ENCODE measurements at places on chromosomes 1 and 21.
A peak's percentile ranks its signal among the peaks of the same experiment; 100 is the strongest.

DNA sequence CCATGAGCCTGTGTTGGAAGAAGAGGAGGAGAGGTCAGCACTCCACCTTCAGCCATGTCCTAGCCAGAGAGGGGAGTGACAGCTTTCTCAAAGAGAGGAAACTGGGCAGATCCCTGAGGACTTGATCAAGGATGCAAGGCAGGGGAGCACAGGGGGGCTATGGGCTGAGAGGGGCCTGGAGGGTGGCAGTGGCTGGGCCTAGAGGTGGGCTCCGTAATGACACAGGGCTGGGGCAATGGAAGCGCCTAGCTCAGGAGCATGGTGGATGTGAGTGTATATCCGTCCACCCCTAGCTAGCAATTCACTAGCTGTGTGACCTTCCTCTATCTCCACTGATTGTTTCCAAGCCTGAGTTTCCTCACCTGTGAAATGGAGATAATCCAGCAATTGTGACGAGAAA is 32.6 kb downstream of the NEK2 start:
- DNase-seq = no peak

DNA sequence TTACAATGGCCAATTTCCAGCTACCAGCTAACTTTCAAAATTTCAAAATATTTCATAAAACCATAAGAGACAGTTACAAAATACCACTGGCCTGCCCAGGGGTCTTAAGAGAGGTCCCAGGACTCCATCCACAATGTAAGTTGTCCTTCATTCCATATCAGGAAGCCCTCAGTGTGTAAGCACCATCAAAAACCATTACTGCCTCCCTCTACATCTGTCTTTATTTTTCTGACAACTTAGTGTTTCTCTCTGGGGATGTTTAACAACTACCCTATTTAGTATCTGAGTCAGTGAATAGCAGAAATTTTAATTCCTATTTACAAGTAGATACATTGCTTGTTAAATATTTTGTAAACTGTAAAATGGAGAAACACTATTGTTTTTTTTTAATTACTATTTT is 339.3 kb upstream of the ADAMTS5 start:
- DNase-seq = no peak

DNA sequence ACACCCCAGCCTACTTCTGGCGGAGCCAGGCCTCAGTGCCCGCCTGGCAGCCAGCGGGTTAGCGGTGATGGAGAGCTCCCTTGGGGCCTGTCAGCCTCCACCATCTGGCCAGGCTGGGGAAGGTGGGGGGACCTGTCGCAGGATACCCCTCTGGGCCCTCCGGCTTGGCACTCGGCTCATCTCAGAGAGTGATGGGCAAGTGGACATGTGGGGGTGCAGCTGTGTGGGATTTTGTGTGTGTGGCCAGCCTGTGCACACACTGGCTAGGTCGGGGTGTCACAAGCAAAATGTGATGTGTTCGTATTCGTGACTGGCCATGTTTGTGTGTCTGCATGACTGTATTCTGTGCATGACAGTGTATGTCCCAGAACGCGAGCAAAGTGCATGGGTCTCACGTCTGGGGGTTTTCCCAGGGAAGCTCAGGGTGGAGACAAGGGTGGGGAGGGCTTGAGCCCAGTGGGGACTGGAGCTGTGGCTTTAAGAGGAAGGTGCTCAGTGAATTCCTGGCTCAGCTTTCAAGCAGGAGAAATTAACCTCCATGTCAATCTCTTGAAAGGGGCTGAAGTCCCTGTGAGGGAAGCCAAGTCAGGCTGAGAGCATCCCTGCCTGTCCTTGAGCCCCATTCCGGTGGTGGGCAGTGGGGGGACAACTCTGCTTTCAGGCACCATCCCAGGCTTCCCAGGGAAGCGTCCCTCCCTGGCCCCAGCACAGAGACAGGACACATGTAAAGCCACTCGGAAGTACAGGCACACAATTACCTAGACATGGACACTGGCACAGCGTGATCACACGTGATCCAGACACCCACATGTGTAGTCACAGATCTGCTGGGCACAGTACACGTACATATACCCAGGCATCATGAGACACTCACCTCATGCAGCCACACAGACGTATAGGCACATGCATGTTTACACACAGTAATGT is 21.1 kb upstream of the ADGRB2 start:
- DNase-seq = no peak

DNA sequence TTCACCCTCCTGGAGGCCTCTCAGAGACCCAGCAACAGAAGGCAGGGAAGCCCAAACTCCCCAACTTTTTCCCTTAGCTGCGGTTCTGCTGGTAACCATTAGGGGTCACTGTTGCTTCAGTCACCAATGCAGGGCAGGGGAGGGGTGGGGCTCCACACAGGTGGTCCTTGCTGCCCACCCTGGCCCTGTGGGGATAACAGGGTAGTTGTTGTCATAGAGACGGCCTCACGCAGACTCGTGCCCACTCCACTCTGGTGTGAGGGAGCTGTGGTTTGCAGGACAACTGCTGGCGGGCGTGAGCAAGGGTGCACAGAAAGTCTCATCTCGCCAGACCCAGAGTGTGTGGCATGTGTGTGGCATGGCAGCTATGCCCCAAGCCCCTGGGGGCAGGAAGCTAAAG is 19.9 kb downstream of the INSRR start:
- peak; percentile 82 for DNase-seq

DNA sequence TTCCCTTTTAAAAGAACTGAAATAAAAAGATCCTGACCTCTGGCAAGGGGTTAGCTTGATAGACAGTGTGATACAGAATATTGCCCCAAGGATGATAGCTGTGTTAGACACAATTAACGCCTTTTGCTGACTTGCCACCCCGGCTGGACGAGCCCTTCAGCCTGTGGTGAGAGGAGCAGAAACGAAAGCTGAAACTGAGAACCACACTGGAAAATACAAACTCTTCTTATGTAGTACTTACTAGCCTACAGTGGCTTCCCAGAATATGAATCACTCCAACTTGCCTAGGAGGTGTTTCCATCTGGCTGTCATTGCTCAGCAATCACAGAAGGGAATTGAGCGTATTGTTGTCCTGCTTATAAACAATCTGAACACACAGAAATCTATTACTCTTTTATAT is 22.9 kb downstream of the SAMSN1 start:
- DNase-seq = no peak

DNA sequence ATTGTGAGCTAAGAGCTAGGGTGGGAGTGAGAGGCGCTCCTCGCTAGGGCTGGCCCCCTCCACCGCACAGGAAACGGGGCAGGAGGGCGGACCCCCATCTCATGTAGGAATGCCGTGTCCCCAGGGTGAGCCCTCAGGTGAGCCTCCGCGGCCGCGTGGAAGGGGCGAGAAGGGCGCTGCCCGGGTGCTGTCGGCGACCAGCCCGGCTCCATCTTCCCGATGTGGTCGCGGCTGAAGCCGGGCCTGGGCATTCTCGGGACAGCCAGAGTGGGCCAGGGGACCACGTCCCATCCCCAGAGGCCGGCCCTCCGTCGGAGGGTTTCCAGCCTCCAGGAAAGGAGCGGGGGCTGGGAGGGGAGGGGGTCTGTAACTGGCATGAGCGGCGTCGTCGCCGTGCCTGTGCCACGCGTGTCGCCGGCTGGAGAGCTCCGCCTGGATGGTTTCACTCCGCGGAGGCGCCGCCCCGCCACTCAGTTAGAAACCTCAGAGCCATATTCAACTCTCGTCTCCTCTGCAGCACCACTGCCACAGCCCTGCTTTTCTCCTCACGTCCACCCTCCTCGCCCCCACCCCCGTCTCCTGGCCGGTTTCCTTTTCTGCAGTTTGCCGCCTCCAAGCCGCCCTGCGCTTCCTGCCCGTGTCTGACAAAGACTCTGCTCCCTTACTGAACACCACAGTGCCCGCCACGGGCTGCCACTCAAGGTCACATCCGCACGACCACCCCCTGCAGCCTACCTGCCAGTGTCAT is at the start of gene TMEM269:
TSS of gene TMEM269 (plus strand) at position 46 of the 748 bp plus-strand sequence. CDS start 4,903 bp downstream, outside the sequence.
- DNase-seq = peak; percentile 55

DNA sequence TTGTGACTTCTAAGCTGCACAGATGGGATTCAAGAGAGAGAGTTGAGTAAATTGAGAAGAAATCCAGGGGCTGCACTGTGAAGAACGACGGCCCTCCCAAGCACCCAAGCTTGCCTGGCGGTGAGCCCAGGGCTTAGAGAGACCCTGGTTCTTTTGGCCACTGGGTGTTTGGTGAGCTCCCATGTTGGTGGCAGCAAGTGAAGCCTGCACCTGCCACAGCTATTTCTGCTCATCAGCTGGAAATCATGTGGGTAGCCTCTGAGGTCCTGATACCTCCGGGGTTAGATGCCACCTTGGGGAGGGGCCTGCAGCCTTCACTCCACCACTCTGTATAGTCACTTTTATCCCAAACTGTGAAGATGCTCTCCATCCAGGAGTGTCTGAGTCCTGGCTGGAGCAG is 6.2 kb upstream of the BTG2 start:
- DNase-seq = no peak

DNA sequence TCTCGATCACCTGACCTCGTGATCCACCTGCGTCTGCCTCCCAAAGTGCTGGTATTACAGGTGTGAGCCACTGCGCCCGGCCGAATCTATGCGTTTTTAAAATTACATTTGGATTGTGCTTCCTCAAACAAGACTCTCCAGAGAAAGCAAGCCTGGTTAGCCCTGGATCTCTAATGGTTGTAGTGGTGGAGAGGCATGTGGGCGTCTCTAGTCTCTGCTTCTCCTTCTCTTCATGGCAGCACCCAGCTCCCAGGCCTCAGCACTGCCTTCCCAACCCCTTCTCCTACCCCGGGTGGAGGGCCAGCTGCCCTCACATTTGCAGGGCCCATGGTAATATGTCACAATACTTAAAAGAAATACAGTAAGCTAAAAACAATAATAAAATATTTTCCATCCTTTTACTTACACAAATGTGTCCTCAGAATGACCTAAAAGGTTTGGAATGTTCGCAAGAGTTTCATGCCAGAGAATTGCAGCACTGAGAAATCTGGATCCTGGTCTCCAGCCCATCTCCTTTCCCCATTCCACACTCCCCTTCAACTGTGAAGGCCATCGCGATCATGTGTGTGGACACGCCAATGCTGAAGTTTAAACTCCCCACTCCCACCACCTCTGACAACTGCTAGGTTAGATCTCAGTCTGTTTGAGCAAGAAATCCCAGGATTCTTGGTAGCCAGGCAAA is 7.0 kb downstream of the OR14I1 start:
- peak; percentile 38 for DNase-seq

GRCh38 chr1:201885531-201886075 is 3.1 kb upstream of the SHISA4 start:
- DNase-seq = peak; percentile 82

GRCh38 chr1:187074445-187075048 is 245.8 kb downstream of the PLA2G4A start:
- no peak for DNase-seq

DNA sequence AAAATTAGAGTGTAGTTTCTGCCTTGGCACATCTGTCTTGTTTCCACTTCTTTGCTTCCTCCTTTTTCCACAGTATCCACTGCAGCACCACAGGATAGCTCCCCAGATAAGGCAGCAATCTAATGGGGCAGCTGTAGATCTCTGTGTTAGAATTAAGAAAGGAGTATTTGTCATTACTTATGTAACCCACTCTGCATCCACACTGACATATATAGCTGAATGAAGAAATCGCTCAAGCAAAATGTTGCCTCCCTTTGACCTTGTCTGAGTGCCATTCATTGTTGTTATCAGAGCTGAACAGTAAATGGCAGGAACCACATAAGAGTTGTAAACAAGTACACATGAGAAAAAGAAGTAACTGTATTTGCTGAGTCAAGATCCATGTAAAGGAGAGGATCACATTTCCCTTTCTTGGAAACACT is 45.9 kb upstream of the DPH5 start:
- DNase-seq = no peak

DNA sequence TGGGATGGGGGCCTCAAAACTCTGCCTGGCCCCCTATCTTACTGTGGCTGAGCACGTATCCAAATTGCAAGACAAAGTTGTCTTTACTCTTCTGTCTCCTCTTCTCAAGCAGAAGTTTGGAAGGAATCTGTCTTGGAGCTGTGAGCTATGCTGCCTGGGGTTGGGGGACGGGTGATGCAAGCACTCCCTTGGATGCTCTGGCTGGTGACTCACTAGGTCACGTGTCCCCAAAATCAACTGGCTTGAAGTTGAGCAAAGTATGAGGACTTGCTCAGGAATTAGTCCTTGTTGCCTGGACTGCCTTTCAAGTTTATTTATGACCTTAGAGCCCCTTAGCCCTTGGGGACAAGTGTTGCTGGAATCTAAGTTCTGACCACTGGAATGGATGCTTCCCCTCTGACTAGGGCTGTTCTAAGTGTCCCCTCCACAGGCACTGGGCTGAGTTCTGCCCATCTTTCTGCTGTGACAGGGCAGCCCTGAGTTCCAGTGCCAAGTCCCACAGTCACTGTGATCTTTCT is 269.5 kb downstream of the HHAT start:
- peak; percentile 80 for DNase-seq

GRCh38 chr21:36783612-36784374 is 84.9 kb downstream of the SIM2 start:
- peak; percentile 53 for DNase-seq

GRCh38 chr21:31161157-31161556 is 122.9 kb upstream of the KRTAP19-8 start:
- peak; percentile 56 for DNase-seq

- no peak for DNase-seq
These were observed 221.8 kb upstream of the JUN start for GRCh38 chr1:59005491-59006288.

GRCh38 chr1:235679005-235679404 is 29.4 kb upstream of the GNG4 start:
- no peak for DNase-seq

All from GM03348 (cell line).